T1000 (cell line): ENCODE measurements at places on chromosomes 6 and 20.

DNA sequence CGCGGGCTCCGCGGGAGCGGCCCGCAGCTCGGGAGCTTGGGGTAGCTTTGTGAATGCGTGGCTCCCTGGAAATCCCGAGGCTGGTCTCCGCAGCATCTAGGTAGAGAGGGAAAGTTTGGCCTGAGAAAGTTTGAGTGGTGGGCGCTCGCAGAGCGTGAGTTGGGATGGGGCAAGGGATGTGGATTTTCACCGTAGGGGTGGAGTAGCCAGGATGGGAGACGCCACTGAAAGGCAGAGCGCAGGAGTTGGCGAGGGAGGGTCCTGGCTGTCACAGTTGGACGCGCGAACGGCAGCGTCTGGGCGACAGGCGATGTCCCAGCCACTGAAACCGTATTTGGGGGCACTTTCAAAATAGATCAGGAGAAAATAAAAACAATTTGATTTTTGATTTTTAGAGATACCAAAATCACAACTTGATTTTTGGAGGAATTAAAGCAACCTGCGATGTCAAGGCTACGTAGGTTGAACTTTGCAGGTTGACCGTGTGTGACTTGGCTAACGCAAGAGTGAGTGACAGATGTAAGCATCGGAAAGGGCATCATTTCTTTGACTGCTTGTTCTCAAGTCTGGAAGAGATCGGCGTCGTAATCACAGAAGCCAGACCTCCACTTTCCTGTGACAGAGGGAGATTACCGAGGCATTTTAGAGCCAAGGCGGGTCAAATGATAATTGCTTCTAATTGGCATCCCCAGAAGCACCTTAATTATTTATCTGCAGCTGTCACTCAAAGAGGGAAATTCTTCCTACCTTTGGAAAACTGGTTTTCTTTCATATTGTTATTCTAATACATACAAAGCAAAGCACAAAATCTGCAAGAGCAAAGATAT lies 646 bp downstream of the HEY2 start:
- DNase-seq: no peak

DNA sequence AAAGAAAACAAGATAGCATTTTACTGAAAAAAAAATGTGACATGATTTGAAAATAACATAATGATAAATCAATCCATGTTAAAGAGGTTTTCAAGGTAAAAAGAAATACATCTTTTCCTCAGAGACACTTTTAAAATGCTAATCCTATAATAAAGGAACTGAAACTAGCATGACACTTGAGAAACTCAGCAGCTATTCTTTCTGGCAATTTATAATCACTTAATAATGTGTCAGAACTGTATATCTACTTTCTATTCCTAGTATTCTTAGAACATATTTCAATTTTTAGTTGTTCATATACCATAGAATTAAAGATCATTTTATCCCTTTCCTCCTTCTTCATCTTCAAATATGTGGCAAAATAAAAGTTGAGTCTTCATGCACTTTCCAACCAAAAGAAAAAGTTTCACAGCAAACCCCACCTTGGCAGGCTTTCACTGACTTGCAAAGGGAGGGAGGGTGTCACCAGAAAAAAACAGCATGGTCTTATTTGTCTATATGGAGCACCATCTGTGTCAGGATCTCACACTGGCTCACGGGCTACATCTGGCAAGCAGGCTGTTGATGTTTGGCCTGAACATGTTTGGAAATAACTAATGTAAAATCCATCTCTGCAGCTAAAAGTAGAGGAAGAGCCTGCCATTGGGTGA lies 48.5 kb downstream of the FHL5 start:
- no peak for DNase-seq

DNA sequence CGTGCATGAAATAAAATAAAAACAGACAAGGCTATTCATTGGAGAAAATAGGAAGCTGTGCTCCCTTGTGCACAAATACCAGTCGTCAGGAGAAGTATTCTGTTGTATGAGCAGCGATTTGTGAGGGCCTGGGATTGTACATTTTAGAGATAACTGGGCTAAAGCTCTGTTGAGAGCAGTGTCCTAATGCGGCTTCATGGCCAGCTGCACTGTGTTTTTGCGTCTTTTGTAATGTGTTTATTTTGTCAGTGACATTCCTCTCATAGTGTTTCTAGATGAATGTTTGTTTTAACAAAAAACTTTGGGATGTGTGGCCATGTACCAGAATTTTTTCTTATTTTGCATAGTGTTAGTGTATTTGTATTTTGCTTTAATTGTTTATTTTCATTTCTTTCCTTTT lies 14.8 kb downstream of the ERMARD start:
- no peak for DNase-seq

DNA sequence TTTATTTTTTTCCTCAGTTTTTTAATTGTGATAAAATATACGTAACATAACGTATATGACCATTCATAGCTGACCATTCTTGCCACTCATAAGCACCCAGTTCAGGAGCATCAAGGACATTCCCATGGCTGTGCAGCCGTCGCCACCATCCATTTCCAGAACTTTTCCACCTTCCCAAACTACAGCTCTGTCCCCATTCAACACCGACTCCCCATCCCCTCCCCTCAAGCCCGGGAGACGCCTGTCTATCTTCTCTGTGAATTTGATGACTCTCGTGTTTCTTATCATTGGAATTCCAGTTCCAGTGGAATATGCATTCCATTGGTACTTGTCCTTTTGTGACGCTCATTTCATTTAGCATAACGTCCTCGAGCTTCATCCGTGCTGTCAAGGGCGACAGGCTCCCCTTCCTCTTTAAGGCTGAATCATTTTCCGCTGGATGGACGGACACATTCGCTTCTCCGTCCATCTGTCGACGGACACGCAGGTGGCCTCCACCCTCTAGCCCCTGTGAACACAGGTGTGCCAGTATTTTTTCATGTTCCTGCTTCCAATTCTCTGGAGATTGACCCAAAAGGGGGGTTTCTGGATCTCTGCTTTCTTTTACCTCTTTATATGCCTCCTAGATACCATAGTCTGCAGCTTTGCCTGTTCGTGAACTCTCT lies 88.1 kb downstream of the YTHDF1 start:
- no peak for DNase-seq

GRCh38 chr6:161476711-161477110 lies 202.8 kb upstream of the AGPAT4 start:
- no peak for DNase-seq

GRCh38 chr6:82833481-82833880 lies 232.2 kb downstream of the UBE3D start:
- DNase-seq: no peak

DNA sequence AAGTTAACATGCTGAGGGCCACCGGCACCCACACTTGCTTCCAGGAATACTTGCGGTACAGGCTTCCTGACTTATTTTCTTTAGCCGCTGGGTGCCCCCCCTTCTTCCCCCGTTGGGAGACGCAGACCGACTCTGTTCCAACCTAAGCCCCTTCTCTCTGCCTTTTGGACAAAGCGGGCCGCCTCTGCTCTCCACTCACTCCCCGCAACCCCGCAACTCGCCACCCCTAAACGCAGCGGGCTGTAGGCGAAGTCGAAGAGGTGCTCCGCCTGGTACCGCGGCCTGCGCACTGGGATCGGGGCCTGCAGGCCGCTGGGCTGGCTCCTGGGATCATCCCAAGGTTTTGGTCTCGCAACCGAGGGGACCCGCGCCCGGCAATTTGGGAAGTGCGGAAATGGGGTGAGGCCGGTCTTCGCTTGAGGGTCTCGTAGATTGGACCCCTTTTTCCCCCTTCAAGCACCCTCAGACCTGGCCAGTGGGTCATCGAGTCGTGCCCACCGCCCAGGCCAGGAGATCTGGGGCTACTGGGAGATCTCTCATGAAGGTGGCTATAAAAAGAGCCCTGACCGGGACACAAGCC lies 4.7 kb upstream of the FOXF2 start:
- DNase-seq: no peak

DNA sequence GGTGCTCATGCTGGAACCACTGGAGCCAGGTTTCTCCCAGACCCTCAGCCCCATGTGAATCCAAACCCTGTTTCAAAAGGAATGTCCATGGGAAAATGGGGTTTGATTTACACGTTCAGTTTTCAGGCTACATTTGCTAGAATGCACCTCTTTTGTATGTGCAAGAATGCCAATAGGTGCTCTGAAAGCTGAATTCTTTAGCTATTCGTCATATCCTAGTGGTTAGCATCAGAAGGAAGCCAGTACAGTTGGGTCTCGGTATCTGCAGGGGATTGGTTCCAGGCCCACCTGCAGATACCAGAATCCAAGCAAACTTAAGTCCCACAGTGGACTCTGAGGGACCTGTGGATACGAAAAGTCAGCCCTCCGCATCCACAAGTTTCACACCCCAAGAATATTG lies 93.4 kb downstream of the UST start:
- DNase-seq: no peak

GRCh38 chr6:90199900-90200299 lies 96.7 kb downstream of the BACH2 start:
- DNase-seq: no peak

- DNase-seq: no peak
Measured at GRCh38 chr6:15596186-15596896, 66.5 kb downstream of the DTNBP1 start.

- DNase-seq: no peak
Measured at GRCh38 chr20:1528811-1529210, 28.7 kb downstream of the SIRPD start.

DNA sequence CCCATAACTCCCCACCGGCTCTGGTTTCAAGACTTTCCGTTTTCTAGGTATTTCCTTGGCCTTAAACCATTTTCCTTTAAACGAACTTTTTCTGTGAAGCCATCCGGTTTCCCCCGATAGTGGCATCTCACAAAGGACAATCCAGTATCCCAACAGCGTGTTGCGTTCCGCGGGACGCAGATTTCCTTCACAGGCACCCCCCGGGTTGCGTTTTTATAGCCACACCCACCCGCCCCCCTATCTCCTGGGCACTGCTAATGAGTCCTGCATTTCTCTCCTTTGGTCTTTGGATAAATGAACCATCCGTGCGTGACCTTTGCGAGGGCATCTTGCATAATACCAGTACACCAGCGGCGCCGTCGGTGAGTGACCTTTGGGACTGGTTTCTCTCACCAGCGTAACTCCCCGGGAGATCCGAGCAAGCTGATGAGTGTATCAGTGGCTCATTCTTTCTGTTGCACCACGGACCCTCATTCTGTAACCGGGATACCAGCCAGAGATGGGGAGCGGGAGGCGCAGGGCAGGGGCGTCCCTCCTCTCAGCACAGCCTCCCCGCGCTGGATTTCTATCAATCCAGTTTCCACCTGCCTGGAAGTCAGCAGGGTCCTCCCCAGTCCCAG lies 586 bp upstream of the NQO2 start:
- DNase-seq: peak; percentile 83

DNA sequence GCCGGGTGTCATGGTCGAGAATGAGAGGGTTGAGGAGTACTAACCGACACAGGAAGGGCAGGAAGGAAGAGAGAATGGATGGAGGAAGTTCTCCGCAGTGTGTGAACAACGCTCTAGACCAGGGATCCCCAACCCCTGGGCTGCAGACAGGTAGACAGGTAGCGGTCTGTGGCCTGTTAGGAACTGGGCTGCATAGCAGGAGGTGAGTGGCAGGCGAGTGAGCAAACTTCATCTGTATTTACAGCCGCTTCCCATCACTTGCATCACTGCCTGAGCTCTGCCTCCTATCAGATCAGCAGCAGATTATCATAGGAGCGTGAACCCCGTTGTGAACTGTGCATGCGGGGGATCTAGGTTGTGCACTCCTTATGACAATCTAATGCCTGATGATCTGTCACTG lies 62.0 kb downstream of the SULF2 start:
- no peak for DNase-seq

DNA sequence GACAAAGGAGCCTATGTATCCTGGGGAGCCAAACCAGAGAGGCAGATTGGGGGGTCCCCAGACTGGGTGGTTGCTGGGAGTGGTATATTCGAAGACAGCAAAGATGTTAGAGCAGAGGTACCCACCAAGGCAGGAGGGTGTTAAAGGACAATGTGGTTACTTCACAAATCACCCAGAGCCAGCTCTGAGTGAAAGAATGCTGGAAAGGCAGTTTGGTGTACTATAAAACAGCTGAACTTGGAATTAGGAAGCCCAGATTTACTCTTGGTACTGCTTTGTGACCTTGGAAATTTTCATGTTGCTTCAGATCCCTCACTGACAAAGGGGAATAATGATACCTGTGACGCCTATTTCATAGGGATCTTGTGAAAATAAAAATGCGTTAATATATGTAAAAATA lies 121.6 kb downstream of the CD164 start:
- DNase-seq: no peak

DNA sequence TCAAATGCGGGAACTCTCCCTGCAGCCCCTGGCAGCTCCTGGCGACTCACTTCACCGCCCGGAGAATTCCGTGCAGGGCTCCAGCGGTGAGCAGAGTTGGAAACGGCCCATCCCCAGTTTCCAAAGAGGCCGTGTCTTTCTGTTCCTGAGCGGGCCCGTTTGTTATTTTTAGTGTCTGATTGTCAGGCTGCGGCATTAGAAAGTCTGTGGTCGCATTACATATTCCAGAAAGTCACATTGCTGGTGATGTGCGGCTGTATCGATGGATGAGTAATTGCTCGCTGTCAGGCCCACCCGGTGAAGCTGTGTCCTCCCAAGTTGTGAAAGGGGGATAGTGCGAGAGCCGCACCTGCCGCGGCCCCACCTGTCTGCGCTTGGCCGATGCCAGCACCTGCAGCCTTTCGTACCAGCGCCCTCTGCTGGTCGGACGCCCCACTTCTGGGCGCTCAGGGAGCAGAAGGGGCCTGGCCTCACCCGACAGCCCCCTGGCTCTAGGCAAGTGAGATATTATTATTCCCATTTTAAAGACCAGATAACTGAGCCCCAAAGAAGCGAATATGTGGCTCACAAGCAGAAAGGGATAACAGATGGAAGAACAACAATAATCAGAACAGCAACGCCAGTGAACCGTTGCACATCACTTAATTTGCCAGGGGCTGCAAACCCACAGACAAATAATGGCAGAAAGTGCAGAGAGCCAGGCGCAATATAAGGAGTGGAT lies 244.9 kb downstream of the TSHZ2 start:
- no peak for DNase-seq

- DNase-seq: no peak
Measured at GRCh38 chr6:96657344-96657743, 94.4 kb downstream of the FHL5 start.

- no peak for DNase-seq
Measured at GRCh38 chr20:10225439-10226060, 6.9 kb downstream of the SNAP25 start.

DNA sequence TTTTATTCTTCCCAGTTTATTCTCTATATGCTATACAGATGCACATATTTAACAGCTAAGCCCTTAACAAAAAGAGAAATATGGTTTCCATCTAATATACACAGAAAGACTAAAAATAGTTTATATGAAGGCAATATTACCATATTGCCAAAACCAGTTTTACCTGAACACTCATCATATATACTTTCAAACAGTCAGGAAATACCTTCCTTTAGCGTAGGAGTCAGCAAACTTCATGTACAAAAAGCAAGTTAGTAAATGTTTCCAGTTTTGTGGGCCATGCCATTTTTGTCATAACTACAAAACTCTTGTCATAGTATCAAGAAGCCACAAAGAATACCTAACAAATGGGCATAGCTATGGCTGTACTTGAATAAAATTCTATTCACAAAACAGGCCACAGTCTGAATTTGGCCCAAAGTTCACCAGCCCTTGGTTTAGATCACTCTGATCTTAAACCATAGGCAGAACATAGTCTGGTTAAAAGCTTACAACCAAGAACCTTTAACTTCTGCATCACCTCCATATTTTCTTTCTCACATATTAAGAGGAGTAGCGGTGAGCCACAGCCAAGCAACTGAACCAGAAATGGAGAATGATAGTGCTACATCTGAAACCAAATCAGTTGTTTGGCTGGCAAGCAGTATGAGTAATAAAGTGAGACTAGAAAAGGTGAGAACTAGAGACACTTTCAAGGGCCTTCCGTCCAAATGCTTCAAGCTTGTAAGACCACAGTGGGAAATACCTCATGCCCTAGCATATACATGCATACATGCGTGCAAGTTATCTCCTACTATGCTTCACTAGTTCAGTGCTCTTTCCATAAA lies 116.6 kb downstream of the PTPRK start:
- no peak for DNase-seq
